Effector CD4-positive, alpha-beta T cell (primary cell): ENCODE measurements at places on chromosomes 1 and 21.

DNA sequence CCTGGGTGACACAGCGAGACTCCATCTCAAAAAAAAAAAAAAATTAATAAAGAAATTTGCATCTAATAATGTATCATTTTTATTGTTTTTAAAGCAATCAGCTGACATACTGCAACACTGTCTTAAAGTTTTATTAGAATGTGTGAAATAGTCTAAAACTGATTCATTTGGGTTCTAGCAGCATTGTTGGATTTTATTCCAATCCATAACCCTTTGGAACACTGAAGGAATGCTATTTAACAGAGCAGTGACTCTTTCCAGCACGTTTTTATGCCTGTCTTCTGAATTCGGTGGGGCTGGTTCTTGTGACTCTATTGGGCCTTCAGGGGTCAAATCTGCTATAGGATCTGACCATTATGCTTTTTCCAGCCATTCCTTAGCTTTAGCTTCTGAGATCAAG, 18.2 kb upstream of the FMO4 start:
- no peak for DNase-seq

DNA sequence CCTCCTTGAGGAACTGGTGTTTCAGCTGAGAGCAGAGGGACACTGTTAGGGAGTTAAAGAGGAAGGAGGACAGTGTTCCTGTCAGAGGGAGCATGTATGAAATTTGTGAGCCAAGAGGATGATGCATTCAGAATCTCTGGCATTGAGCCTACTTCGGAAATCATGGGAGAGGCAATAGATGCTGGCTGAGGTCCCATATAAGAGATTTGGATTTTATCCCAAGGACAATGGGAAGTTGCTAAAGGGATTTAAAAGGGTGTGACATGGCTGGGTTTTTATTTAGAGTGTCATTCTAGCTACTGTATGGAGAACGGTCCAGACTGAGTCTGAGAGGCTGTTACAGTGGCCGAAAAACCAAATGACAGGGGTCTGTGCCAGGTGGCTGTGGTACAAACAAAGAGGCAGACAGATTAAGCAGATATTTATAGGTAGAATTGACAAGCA, 403.2 kb upstream of the B3GALT2 start:
- no peak for DNase-seq

- no peak for DNase-seq
Observed at GRCh38 chr1:39136638-39137037, 67.9 kb upstream of the MACF1 start.

DNA sequence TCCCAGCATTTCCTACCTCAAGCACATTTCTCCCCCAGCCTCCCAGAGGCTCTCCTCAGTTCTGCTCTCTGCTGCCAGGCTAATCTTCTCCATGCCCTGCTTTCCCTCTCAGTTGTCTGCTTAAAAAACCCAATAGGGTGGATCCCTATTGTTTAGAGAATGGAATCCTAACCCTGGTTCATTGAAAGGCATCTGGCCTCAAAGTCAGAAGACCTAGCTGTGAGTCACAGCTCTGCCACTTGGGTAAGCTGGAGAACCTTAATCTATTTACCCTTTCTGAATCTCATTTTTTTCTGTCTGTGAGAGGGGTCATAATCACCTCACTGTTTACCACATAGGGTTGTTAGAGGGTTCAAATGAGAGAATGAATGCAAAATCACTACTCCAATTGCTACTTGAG, 12.5 kb upstream of the MYOC start:
- no peak for DNase-seq

GRCh38 chr1:155272466-155273342, 600 bp downstream of the CLK2 start:
- DNase-seq: no peak

DNA sequence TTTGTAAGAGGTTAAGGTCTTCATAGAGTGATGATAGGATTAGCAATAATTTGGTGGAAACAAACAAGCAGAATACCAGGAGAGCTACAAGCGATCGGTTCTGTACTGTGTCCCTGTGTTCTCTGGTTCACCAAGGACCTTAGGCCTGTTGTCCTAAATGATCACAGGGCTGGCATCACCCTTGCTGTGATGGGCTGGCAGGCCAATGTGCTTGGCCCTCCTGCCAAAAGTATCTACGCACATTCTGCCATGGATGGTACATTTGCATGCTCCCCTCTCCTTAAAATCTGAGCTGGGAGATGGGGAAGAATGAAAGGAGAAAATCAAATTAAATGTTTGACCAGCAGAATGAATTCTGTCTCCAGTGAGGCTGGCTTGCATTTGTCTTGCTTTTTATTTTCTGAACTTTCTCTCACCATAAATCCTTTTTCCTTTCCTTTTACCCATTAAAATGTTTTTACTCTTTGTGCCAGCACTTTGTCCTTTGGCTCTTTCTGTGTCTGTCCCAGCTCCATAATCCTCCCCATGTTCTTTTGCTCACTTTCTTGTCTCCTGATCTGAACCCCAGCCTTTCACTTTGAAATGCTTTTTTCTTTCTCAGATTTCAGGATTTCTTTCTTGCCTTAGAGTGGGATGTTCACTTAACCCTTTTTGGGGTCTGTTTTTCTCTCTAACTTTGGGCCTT, 51.7 kb downstream of the PBX1 start:
- DNase-seq: no peak

GRCh38 chr1:43975249-43975961, 645 bp downstream of the ATP6V0B start:
- DNase-seq: peak; percentile 28

DNA sequence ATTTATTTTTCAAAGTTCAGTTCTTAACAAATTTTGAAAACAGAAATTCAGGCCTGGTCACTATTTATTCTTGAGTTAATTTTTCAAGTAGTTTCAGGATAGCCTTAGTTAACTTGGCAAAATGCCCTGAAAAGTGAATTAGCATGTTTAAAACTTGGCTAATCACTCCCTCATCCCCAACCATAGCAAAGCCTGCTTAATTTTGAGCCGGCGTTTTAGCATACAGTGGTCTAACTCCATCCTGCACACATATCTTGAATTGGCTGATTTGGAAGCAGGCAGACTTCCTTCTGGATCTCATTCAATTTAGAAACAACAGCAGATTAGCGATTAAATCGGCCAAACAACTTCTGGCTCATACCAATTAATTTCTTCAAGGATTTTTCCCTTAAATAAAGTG, 439.2 kb downstream of the PTBP2 start:
- no peak for DNase-seq

- DNase-seq: no peak
Observed at GRCh38 chr1:115725600-115725999, 42.9 kb downstream of the CASQ2 start.

- no peak for DNase-seq
Observed at GRCh38 chr1:86375688-86376087, 20.4 kb downstream of the ODF2L start.

DNA sequence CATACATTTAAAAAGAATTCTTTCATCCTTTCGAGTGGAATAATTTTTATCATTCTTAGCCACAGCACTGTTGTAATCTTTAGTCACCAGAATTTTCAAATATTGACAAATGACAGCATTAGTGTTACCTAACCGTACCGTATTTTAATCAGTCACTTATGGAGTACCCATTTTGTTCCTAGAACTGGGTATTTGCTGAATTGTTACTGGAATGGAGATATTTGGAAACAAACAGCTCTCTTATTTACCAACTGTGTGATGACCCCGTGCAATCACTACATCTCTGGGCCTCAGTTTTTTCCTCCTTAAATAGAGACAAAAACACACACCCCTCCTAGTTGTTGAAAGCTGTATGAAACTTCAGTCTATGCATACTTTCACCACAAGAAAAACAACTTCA, 7.9 kb upstream of the XCL2 start:
- no peak for DNase-seq

DNA sequence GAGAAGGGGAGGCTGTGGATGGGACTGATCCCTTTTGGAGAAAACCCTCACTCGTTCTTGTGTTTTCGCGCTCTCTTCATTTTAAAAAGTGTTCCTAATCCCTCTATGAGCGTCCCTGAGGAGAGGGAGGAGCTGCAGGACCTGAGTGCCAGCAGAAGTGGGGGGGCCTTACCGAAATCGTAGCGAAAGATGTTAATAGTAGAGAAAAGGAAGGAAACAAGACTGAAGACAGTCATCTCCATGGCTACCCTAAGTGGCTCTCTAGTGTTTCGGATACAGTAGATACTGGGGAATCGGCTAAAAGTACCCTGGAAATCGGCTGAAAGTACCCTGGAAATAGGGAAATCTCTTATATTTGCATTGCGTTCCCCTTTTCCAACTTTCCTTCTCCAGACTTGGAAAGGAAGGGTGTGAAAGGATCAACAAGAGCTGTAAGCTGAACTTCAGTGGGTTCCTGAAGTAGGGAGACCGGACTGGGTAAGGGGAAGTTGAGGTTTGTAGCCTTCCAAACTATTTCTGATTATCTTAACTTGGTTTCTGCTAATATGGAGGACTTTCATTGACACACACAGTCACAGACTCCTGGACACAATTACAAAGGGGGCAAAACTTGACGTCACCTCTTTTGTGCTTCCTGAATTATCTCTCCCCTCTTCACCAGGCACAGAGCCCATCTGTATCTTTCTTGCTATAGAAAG, 486 bp upstream of the DSTYK start:
- DNase-seq: no peak

GRCh38 chr1:1246577-1247340, at the start of gene C1QTNF12:
C1QTNF12 (minus strand) TSS chr1:1246722; CDS start chr1:1246690, 32 bp downstream.
- no peak for DNase-seq

- no peak for DNase-seq
Observed at GRCh38 chr1:76465030-76465429, 390.5 kb downstream of the ST6GALNAC3 start.

- DNase-seq: no peak
Observed at GRCh38 chr21:42703965-42704364, 50.5 kb downstream of the PDE9A start.

- DNase-seq: no peak
Observed at GRCh38 chr1:219379691-219380090, 206.0 kb downstream of the LYPLAL1 start.

DNA sequence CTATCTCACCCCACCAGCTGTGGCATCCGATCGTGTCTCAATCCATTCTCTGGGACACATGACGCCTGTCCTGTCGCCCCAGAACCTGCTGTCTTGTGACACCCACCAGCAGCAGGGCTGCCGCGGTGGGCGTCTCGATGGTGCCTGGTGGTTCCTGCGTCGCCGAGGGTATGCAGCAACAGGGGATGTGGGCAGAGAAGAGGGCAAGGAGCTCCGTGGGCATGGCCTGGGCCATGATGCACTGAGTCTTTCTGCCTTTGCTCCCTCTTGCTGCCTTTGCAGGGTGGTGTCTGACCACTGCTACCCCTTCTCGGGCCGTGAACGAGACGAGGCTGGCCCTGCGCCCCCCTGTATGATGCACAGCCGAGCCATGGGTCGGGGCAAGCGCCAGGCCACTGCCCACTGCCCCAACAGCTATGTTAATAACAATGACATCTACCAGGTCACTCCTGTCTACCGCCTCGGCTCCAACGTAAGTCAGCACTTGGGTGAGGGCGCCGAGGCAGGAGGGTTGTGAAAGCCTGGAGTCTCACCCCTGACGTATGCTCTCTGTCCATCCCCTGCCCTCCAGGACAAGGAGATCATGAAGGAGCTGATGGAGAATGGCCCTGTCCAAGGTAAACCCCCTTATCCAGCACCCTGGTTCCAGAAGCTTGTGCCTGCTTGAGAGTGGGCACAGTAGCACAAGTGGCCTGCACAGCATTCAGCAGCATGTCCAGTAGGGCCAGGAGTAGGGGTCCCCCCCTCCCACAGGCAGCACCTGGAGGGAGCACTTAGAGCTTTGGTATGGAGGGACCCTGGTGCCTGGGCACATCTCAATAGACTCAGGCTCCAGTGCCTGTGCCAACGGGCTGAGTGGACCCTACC, 8.8 kb downstream of the TINAGL1 start:
- DNase-seq: no peak

DNA sequence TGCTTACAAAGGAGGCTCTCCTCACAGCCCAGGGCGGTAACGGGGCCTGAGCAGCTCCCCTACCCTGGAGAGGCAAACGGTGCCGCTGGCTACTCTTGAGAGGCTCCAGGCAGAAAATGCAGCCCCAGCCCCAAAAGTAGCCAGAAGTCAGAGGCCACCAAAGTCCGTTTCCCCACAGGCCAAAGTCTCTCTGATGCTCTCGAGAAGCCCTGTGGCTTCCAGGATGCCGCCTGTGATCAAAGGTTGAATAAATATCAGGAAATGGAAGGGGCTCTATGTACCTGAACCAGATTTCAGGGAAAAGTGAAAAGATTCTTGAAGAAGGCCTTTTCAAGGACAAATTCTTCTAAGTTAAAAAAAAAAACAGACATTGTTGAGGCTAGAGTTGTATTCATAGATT, 4.2 kb downstream of the PANK4 start:
- no peak for DNase-seq

GRCh38 chr1:201828217-201828819, 639 bp upstream of the IPO9 start:
- no peak for DNase-seq

DNA sequence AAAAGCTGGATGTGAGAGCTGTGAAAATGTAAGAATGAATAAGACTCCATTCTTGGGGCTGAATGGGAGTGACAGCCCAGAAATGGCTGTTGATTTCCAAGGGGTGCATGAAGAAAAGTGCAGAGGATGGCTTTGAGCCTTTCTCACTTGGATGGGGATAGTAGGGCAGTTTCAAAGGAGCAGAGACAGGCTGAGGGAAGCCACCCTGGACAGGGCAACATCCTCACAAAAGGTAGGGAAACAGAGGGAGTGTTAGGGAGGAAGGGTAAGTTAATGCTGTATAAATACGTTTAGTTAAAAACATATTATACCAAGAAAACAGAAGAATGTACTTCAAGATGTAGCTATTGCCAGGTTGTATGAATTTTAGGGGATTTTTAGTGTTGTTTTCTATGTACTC, 38.1 kb downstream of the GADD45A start:
- no peak for DNase-seq

DNA sequence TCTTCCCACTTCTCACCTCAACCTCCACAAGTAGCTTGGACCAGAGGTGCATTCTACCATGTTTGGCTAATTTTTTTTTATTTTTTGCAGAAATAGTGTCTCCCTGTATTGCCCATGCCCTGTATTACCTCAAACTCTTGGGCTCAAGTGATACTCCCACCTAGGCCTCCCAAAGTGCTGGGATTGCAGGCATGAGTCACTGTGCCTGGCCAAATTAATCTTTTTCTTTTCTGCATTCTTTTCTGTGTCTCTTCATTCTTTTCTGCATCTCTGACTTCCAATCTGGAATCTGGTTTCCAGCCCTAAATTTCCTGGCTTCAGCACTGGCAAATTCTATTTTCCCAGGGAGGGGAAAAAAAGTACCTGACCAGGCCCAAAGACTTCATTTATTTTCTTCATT, 31.2 kb upstream of the TACSTD2 start:
- no peak for DNase-seq

GRCh38 chr1:151006327-151007052, at the start of gene MINDY1:
MINDY1 (minus strand) TSS chr1:151006902; CDS start chr1:151002617, 4,285 bp downstream.
- DNase-seq: no peak

GRCh38 chr1:31354283-31354682, 18.6 kb downstream of the FABP3 start:
- DNase-seq: no peak

DNA sequence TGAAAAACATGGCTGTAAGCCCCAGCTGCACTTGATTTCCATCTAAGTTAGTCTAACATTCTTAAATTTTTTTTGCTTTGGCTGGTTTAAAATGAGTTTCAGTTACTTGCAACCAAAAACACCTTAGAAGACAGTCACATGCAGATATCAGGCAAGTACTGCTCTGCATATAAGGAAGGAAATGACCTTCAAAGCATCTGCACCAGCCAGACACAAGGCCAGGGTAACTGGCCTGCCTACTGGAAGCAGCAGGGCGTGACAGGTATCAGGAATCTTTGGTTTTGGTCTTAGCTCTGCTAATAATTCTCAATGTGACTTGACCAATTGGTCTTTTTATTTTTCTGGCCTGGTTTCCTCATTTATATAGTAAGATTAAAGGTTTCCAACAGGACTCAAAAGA, 33.5 kb downstream of the SCYL3 start:
- no peak for DNase-seq
